ENCODE measurements at places on chromosomes 13 and 19. TPM values are rescaled to one million over a fixed set of nuclear protein-coding genes. Genes with fewer than 3 reads are reported as not detected.
A peak's percentile ranks its signal among the peaks of the same experiment; 100 is the strongest.

DNA sequence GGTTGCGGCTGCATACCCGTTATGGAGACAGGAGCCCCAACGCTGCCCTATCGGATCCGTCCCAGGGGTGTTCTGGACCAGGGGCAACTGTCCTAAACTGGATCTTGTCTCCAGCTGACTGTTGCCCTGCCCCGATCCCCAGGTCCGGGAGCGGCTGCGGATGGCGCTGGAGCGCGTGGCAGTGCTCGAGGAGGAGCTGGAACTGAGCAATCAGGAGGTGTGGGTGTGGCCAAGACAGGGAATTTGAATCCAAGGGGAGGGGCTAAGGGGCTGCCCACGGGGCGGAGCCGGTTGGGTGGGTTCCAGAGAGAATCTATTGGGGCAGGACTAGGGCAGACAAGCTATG is 9.9 kb downstream of the PPFIA3 start:
- no peak for DNase-seq

DNA sequence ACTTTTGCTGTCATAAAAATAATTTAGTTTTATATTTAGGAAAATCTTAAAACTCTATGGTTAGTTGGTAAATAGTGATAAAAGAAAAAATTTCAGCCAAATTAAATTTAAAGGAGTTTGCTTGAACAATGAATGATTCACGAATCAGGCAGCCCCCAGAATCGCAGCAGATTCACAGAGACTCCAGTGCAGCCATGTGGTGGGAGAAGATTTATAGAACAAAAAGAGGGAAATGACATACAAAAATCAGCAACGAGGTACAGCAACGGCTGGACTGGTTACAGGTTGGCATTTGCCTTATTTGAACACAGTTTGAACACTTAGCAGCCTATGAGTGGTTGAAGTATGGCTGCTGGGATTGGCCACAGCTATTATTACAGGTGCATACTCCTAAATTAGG is 96.4 kb upstream of the MYCBP2 start:
- DNase-seq = no peak

DNA sequence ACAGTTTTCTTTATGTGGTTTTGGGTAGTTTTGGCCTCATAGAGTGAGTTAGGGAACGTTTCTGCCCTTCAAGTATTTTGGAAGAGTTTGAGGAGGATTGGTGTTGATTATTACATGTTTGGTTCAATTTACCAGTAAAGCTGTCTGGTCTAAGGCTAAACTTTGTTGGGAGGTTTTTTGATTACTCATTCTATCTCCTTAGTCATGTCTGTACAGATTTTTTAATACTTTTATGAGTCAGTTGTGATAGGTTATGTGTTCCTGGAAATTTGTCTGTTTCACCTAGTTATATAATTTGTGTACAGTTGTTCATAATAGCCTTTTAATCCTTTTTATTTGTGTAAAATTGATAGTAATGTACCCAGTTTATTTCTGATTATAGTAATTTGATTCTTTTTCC is 20.4 kb downstream of the RNF17 start:
- DNase-seq = no peak

The CALR gene
- total RNA-seq = 592 TPM

- no peak for DNase-seq
Measured at GRCh38 chr13:44648392-44649103, 72.4 kb upstream of the TSC22D1 start.

GRCh38 chr13:86188170-86188569 is 389.0 kb upstream of the SLITRK6 start:
- DNase-seq = no peak

The ATP4A gene
- not detected for total RNA-seq

DNA sequence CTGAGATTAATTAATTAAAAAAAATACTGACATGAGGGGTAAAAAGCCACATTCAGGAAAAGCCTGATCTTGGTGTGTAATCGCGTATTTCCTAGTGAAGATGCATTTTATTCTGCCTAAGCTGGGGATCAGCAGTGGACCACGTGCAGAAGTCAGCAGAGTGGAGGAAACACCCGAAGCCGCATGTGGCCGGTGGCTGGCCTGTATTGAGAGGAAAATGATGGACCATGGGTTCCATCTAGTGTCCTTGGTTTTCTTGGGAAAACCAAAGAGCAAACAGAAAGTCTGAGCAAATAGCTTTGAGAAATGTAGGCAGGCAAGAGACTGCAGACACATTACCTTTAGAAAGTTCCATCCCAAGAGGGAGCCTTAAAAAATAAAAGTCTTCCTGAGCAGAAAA is 23.7 kb upstream of the SHISA2 start:
- no peak for DNase-seq

DNA sequence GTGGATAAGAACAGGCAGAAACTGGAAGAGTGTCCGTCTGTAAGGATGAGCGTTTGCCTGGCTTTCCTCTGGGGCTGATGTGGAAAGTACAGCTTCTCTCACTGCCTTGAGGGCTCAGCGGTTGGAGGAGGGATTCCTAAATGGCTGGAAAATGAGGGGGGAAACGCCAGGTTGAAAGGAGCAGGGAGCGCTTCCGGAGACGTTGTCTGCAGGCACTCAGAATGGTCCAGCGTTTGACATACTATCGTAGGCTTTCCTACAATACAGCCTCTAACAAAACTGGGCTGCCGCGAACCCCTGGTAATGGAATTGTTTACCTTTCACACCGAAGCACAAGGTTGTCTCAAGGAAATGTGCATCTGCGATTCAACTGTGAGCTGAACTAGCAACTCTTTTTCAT is 39.9 kb downstream of the MRPL57 start:
- DNase-seq = no peak

GRCh38 chr13:24220086-24220703 is 59.7 kb downstream of the SPATA13 start:
- no peak for DNase-seq

The TRIM28 gene
- 234 TPM for total RNA-seq

GRCh38 chr13:30509254-30510050 is 43.7 kb upstream of the HMGB1 start:
- DNase-seq = no peak

GRCh38 chr19:43439032-43439708 is 24.5 kb downstream of the TEX101 start:
- no peak for DNase-seq

The KRTDAP gene
- total RNA-seq = not detected

GRCh38 chr19:46426035-46426505 is 2.7 kb downstream of the PNMA8C start:
- no peak for DNase-seq

- DNase-seq = no peak
Measured at GRCh38 chr13:112324116-112324515, 52.0 kb upstream of the SPACA7 start.

DNA sequence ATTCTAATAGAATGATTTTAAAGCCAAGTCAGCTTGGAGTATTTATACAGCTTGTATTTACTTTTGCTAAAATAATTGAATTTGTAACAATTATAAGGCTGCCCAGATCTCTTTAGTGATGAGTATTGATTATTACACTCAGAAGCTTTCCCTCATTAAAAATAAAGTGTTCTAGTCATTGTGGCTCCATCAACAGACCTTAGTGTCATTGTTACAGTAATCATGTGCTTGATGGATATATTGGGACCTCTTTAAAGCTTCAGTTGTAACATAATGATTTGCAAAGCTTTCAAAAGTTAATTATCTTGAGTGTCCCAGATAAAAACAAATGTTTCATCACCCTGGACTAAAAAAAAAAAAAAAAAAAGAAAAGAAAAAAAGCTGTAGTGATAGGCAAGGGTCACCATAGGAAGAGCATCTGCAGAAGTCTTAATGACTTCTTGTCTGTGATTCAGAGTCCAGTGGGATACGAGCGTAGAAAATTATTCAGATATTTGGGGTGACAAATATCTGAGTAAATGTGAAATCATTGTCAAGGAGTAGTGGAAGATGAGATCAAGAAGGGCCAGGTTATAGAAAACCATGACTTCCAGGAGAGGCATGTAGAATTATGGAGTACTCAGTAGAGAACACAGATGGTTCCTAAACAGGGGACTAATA is 369.6 kb downstream of the DCT start:
- DNase-seq = no peak

DNA sequence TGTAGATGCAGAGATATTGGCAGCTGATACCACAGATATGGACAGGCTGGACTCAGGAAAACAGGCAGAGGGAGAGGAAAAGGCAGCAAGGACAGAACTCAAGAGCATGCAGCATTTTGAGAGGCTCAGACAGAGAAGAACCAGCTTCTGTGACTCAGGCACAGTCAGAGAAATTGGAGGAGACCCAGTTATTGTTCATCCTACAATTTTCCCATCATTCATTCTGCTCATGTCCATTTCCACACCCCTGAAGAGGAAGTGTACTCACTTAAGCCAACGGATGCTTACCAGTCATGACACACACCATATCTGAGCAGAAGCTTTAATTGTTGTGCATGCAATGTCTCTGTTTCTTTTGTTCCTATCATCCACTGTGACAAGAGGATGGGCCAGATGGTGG is 359.8 kb upstream of the HTR2A start:
- no peak for DNase-seq

DNA sequence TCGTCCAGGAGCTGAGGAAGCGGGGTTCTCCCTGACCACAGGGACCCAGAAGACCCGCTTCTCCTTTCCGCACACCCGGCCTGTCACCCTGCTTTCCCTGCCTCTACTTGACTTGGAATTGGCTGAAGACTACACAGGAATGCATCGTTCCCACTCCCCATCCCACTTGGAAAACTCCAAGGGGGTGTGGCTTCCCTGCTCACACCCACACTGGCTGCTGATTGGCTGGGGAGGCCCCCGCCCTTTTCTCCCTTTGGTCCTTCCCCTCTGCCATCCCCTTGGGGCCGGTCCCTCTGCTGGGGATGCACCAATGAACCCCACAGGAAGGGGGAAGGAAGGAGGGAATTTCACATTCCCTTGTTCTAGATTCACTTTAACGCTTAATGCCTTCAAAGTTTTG is 18.9 kb downstream of the VASP start:
- DNase-seq = no peak

GRCh38 chr19:35533822-35534392 is 651 bp downstream of the GAPDHS start:
- peak; percentile 91 for DNase-seq

The HMG20B gene
- 56.1 TPM for total RNA-seq

DNA sequence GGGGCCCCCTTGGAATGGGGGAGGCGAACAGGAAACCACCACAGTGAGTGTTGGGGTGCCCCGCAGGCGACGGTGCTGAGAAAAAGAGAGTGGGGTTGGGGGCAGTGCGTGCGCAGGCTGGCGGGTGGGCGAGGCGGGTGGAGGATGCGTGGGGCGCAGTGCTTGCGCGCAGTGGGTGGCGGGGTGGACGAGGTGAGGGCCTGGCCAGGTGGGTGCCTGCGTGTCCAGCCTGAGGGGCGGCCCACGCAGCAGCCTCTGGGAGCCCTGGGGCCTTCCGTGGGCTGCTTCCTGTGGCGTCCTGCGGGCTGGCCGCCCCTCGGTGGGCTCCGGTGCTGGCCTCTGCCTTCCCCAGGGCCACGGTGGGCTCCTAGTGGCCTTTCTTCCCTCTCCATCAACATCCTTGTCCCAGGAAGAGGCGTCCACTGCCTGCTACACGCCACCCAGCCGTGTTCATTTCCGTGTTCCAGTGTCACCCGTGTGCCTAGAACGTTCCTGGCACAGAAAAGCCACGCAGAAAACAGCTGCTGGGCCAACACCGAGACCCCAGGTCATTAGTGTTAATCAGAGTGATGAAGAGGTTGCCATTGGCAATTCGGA is 7.1 kb downstream of the ATP11A start:
- no peak for DNase-seq

The TMEM221 gene
- total RNA-seq = not detected

DNA sequence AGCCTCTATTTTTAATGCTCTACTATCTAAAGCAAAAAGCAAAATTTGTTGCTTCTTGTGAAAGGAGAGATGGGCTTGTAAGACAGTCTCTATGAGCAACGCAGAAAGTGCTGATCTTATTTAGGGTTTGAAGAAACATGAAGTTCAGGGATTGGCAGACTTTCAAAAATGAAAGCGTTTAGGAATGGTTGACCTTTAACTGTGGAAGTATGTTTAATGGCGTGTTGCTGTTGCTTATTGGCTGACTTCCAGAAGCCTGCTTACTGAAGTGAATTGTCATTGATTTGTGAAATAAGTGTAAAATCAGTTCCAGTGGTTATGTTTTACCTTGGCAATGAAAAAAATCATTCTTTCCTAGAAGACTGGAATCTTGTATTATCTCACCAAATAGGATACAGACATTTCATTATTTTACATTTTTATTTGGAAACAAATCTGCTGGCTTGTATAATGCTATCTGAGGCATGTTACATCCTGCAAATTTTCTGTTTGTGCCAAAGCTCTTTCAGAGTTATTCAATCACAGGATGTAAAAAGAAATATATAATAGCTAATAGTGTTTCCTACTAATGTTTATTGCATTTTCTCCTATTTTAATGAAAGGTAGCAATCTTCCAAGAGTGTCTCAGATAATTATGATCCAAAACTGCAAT is 221.3 kb upstream of the SLITRK6 start:
- DNase-seq = no peak

GRCh38 chr13:75963302-75963701 is 327.2 kb downstream of the LMO7 start:
- no peak for DNase-seq

The SIGLEC14 gene
- not detected for total RNA-seq

DNA sequence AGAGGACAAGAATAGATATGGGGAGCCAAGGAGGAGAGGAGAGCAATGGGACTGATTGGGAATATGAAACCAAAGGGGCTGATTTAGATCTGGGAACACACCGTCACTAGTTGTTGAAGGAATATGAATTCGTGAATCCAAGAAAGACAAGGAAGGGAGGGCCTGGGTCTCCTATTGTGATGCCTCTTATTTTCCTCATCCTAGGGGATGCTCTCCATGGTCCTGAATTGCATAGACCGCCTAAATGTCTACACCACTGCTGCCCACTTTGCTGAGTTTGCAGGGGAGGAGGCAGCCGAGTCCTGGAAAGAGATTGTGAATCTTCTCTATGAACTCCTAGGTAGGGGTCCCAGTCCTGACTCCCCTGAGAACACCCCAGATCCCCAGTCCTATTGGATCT is 21.5 kb downstream of the RYR1 start:
- DNase-seq = no peak

The IL12RB1 gene
- 25.3 TPM for total RNA-seq

GRCh38 chr13:75910591-75910990 is 274.5 kb downstream of the LMO7 start:
- no peak for DNase-seq

The SRRM5 gene
- total RNA-seq = 0.40 TPM

- DNase-seq = peak; percentile 56
Measured at GRCh38 chr19:29819986-29820385, 8.2 kb downstream of the CCNE1 start.

GRCh38 chr13:84784443-84785153 is 902.3 kb upstream of the SLITRK1 start:
- DNase-seq = no peak

All from spleen (tissue), 13 donors.